LNCaP clone FGC (cell line): ENCODE measurements at places on chromosomes 5 and 9.

DNA sequence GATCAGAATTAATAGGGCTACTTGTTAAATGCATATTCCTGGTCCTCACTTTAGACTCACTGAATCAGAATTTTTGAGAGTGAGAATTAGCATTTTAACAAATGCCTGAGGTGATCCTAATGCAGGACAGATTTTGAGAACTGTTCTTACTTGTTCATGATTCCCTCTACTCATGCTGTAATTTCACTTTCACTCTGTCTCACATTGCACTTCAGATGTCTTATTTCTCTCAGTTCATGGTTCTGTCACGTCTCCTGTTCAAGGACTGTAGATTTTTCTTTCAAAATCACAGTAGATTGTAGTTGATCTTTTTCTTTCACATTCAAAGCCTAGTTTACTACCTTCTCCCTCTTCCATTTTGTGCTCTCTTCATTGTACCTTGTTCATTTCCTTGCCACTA is 54.3 kb downstream of the ADGRV1 start:
- no peak for DNase-seq

- DNase-seq: no peak
Observed at GRCh38 chr9:87875831-87876545, 6.7 kb upstream of the SPATA31E1 start.

GRCh38 chr5:14219800-14220512 is 76.8 kb downstream of the TRIO start:
- DNase-seq: no peak

DNA sequence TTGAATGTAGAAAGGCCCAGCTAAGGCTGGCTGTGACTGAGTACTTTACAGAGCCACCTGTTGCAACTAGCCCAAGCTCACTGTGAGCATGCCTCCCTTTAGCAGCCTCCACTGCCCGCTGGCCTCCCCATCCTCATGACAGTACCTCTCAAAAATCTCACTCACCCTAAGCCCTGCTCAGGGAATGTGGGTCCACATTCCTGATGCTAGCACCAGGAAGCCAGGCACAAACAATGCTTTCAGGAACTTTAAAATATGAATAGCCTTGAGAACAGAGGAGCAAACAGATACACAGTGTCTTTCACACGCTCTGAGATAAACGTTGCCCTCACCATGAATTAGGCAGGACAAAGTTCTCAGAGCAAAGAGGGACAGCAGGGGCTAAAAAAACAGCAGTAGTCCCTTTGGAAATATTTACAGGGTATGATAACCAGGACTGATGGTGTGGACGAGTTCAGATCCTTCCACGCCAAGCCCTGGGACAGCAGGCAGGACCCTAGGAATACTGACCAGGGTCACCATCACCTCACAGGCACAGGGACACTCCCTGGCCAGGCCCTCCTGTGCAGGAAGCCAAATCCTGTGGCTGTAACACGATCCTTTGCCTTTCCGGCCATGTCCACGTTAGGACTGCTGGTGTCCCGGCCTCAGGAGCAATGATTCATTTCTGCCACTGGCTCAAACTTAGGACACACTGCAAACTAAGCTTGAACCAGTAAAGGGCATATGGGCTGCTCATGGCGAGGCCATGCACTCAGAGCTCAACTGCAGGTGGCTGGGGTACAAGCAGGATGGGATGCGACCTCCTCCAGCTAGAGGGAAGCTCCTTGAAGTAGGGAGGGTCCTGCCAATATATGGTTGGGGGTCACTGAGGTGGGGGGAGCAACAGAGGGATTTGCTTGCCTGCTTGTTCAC is 9.6 kb downstream of the ACSL6 start:
- DNase-seq: no peak

DNA sequence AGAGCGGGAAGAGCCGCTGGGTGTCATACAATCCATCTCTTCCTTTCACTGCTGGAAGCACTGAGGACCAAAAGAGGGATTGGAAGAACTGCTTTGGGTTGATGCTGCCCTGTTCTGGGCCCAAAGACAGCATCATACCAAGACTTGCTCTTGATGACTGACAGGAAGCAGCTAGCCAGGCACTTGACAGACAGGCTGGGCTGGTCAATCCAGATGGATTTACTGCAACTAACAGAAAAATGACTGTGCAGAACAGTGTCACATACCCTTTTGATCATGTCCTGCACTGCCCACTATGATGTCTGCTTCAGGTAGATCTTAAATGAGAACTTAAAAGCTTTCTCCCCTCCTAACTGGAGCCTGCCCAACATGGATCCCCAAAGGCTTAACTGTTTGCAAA is 157.6 kb downstream of the CRB2 start:
- peak; percentile 6 for DNase-seq
